ENCODE measurements at places on chromosomes 16 and 17.

DNA sequence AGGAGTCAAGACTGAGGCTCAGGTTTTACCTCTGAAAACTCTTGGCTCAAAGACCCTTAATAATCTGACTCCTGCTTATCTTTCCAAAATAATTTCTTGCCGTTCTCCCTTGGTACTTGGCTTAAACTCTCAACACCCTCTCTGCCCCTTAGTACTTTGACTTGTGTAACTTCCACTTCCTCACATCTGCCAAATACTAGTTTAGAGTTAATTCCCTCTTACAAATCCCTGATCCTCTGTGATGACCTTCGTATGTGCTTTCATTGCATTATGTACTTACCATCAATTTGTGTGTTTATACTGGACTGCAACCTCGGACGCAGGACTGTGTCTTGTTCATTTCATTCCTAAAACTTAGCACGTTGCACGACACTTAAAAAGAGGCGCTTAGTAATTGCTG, 35.2 kb downstream of the ZNF207 start:
- DNase-seq: no peak

DNA sequence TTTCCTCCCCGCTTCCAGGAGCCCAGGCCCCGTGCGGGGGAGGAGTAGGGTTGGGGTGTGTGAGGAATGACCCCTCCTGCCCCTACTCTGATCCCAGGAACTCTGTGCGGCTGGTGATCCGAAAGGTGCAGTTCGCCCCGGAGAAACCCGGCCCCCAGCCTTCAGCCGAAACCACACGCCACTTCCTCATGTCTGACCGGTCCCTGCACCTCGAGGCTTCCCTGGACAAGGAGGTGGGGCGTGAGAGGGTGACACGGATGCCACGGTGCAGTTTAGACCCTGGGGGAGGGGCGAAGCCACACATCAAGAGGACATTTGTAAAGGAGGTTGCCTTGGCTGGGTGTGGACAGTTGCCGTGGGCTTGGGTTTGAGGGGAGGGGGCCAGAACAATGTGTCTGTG, 7.4 kb downstream of the ARRB2 start:
- DNase-seq: no peak

DNA sequence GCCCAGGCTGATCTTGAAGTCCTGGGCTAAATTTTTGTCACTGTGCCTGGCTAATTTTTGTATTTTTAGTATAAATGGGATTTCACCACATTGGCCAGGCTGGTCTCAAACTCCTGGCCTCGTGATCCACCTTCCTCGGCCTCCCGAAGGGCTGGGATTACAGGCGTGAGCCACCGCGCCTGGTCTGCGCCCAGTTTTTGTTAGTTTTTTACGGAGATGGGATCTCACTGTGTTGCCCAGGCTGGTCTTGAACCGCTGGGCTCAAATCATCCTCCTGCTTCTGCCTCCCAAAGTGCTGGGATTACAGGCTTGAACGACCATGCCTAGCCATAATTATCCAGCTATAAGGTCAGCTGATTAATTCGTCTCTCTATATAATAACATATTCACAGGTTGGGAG, 2.7 kb upstream of the CEMP1 start:
- DNase-seq: no peak

DNA sequence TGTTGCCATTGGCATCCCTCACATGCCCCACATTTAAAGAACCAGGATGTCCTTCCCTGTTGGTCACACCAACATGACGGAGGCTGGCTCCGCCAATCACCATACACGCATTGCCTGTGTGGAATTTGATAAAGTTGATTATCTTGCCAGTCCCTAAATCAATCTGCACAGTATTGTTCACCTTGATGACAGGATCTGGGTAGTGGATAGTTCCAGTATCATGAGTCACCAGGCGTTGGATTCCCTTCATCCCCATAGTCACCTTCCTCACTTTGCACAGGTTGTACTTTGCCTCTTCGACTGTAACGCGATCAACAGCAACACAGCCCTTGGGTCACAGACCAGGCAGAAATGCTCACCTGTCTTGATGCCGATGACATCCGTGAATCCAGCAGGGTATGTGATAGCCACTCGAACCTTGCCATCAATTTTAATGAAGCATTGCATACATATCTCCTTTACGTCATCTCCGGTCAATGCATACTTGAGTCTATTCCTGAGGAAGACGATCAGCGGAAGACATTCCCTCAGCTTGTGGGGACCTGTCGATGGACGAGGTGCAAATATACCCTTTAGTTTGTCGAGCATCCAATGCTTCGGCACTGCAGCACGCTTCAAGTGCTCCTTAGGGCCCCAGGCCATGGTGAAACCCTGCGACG, 14.2 kb downstream of the CTRB2 start:
- no peak for DNase-seq

- no peak for DNase-seq
Observed at GRCh38 chr17:77130525-77130924, 10.2 kb upstream of the SEC14L1 start.

- no peak for DNase-seq
Observed at GRCh38 chr17:66025551-66025950, 166.4 kb downstream of the CEP112 start.

All from AML-193 (cell line).